Left forelimb (tissue), 1 donor: ENCODE measurements at places on chromosomes 2 and 18.

- DNase-seq: no peak
Observed at GRCh38 chr2:108412995-108413710, 35.4 kb downstream of the SULT1C4 start.

DNA sequence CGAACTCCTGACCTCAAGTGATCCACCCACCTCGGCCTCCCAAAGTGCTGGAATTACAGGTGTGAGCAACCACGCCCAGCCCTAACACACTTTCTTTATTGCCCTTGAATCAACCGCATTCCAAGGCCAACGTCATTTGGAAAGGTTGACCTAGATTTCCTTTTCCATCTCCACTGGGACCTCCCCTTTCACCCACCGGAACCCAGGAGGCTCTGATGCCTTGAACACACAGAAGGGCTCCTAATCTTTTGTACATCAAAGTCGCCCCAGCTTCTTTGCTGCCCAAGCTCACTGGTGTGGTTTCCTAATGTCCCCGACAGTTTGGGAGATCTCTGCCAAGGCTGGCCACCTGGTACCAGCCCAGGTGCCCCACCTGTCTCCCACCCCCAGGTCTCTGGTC lies 46.2 kb upstream of the CAB39 start:
- no peak for DNase-seq

- no peak for DNase-seq
Observed at GRCh38 chr2:36667931-36668330, 28.6 kb upstream of the VIT start.

GRCh38 chr2:68089961-68090360 lies 27.2 kb upstream of the C1D start:
- no peak for DNase-seq

- DNase-seq: no peak
Observed at GRCh38 chr2:174699993-174700766, 64.1 kb downstream of the CHRNA1 start.

DNA sequence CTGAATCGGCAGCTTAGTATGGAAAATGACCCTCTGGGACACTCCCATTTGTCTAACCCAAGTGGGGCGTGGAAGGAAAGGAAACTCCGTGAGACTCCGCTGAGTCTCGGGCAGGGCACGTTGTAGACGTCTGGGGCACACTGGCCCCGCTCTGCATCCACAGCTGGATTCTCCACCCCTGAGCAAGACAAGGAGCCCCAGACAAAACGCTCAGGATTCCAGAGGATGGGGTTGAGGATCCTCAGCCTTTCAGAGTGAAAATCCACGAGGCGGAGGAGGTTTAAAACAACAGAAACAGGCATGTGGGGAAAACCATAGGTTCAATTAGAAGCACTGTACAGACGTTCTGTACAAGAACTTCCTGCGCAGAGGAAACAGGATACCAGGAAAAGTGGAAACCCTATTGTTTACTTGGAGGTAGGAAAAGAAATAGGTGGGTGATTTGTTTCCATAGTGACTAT lies 124.9 kb upstream of the ZNF236 start:
- no peak for DNase-seq

- DNase-seq: no peak
Observed at GRCh38 chr2:177547122-177547521, 154.5 kb downstream of the AGPS start.

GRCh38 chr2:101644842-101645383 lies 52.6 kb upstream of the MAP4K4 start:
- DNase-seq: no peak

DNA sequence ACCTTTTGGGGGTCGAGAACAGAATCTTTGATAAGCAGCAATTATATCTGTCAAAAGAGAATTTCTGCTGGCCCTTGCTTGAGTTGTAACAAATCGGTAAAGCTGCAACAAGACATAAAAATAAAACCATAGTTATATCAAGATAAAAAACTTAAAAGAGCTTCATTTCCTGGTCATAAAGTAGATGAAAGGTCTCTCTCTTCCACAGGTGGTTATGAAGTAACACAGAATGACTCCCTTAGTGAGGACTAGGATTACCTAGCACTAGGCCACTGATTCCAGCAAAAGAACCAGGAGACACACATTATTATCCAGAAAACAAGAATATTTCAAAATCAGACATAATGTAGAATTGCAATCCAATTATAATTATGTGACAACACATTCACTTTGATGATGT lies 5.4 kb downstream of the AFG3L2 start:
- DNase-seq: no peak

DNA sequence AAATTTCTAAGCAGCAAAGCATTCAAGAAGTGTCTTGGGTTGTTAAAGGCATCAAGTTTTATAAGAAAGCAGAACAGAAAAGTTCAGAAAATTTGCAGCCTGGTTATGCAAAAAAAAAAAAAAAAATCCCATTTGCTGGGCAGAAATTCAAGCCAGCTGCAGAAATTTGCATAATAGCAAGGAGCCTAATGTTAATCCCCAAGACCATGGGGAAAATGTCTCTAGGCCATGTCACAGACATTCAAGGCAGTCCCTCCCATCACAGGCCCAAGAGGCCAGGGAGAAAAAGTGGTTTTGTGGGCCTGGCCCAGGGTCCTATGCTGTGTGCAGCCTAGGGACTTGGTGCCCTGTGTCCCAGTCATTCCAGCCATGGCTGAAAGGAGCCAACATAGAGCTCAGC lies 269.0 kb upstream of the SLC39A10 start:
- DNase-seq: no peak

DNA sequence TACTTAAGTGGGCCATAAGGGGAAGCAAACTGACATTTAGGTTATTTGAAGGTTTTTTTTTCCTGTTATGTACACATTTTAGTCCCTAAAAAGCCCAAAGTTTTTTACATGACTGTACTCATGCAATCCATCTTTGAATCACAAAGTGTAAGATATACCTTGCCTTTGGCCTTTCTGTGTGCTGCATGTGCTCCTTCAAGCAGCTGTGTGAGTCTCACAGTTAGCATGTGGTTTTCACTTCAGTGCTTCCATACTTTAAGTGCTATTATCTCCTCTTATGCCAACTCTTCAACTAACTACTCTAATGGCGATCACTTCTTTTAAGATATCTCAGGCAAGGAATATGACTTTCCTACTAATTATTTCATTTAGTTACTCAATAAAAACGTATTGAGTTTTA lies 597.1 kb upstream of the ACVR2A start:
- DNase-seq: no peak

GRCh38 chr18:73384246-73384645 lies 516.5 kb upstream of the NETO1 start:
- no peak for DNase-seq

GRCh38 chr2:234364661-234365060 lies 132.2 kb downstream of the ARL4C start:
- no peak for DNase-seq

DNA sequence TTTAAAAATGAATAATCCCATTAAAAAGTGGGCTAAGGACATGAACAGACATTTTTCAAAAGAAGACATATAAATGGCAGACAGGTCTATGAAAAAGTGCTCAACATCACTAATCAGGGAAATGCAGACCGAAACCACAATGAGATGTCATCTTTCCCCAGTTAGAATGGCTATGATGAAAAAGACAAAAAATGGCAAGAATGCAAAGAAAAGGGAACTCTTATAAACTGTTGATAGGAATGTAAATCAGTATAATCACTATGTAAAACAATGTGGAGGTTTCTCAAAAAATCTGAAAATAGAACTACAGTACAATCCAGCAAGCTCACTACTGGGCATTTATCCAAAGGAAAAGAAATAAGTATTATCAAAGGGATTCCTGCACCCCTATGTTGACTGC lies 169.2 kb downstream of the METTL4 start:
- DNase-seq: no peak

DNA sequence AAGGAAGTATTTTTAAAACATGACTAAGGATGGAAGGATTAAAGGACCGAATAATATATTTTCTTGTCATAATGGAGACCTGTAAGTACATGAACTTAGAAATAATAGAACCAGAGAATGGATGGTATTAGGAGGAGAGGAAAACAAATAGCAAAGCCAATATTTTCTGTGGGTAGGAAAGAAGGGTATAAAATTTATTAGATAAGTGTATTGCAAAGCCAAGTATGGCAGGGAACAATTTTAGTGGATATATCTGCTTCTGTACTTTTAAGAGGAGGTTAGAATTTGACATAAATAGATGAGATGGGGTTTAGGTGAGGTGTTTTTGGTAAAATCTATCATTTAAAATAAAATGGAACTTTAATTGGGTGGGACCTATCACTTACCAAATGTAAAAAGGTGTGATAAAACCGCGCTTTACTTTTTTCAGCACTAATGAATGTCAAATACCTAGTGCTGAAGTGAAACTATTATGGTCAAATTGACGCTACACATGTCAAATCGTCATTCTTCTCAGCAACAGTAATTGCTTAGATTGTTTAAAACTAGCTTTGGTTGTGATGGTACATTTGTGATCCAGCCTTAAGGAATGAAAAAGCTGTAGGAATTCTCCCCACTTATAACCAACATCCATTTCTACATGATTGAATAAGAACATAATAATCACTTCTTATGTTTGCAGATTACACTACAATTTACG lies 78.1 kb upstream of the ZEB2 start:
- no peak for DNase-seq

GRCh38 chr2:136085453-136086209 lies 32.3 kb downstream of the CXCR4 start:
- no peak for DNase-seq
